ENCODE measurements at places on chromosomes 6 and 20. TPM values are rescaled to one million over a fixed set of nuclear protein-coding genes. Genes with fewer than 3 reads are reported as not detected.

SLC17A9 gene
- 34.1 TPM for total RNA-seq

GRCh38 chr20:10318291-10319024, 99.8 kb downstream of the SNAP25 start:
- H3K4me3 ChIP-seq: no peak overlapping the region
- DNase-seq: no peak

DNA sequence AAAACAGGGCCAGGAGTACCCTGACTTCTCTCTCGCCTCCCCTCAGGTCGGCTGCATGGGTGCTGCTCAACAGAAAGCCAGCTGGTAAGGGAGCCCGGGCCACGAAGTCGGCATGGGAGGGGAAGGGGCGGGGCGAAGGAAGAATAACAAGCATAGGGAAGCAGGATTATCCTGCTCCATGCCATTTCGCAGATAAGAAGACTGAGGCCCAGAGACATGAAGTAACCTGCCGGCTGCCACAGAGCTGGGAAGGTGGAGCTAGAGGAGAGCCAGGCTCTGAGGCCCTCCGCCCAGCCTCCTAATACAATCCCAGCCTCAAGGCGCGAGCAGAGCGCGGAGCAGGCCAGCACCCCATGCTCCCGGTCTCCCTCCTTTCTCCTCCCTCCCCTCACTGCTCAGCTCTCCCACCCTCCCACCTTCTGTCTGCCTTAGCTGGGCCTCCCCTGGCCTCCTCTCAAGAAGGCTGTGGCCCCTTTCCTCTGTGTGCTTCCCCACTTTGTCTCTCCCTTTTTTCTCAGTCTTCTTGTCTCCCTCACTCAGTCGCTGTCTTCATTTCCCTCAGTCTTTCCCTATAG, 13.2 kb upstream of the HMGA1 start:
- H3K4me3 ChIP-seq: peak overlapping the region; percentile 54
- no peak for DNase-seq
- peaks cover 26% of the 10 kb centered on the region for H3K4me1 ChIP-seq
- no peaks in the 10 kb centered on the region for H3K36me3 ChIP-seq
- peak overlapping the region; percentile 82 for H3K27ac ChIP-seq

DNA sequence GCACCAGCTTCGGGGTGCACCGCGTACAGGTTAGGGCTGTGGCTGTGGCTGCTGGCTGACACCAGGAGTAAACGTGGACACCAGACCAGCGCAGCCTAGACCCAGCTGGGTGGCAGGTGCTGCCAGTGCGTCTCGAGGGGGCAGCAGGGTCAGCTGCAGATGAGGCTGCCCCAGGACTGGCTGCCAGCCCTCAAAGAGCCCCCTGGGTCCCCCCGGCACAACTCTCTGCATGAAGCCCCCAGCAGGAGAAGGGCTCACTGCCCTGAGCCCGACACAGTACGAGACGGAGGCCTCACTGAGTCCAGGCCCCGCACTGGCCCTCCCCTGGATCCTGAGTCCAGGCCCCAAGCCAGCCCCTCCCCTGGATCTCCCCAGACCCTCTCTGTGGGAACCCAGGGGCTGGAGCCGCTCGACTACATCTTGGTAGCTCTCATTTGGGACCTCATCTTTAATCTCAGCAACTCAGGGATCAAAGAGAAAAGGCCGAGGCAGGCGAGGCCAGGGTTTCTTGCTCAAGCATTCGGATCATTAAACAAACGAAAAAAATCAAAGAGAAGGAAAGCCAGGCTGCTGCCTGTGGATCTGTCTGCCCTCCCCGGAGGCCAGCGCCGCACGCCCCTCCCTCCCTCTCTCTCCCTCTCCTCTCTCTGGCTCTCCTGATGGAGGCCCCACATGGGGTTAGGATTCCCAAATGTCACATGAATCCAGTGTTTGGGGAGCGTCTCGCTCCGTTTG, 7.0 kb upstream of the NKAIN4 start:
- peaks cover 26% of the 10 kb centered on the region for H3K27me3 ChIP-seq
- no peaks in the 10 kb centered on the region for H3K36me3 ChIP-seq
- no peak overlapping the region for H3K4me3 ChIP-seq

ZNF391 gene
- total RNA-seq: 0.73 TPM

NINL gene
- 2.1 TPM for total RNA-seq
